Muscle of back (tissue), 13 donors: ENCODE measurements at places on chromosomes 12 and 14. TPM values are rescaled to one million over a fixed set of nuclear protein-coding genes. Genes with fewer than 3 reads are reported as not detected.
A peak's percentile ranks its signal among the peaks of the same experiment; 100 is the strongest.

Gene RNF212B
- polyA plus RNA-seq = 0.28 TPM

Gene TMEM30B
- 4.0 TPM for polyA plus RNA-seq

Gene CHURC1
- polyA plus RNA-seq = 41.4 TPM

GRCh38 chr12:46963977-46964971 lies 115.1 kb upstream of the PCED1B start:
- DNase-seq = peak; percentile 62

GRCh38 chr14:34036319-34036766 lies 85.5 kb upstream of the EGLN3 start:
- DNase-seq = no peak

DNA sequence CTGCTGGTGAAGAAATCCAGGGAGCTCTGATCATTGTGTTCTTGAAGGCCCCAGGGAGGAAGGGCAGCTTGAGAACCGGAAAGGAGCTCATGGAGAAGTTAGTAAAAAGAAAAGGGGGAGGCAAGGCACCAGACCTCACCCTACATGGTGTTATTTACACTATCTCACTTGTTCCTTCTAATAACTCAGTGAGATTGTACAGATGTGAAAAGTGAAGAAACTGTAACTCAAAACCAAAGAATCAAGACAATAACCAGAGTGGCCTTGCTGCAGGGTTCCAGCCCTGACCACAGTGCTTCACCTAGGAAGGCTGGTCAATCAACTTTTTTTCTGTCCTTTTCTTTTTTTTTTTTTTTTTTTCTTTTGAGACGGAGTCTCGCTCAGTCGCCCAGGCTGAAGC lies 353.6 kb downstream of the TMTC2 start:
- DNase-seq = no peak

Gene DYNLL1
- polyA plus RNA-seq = 355 TPM

Gene KIF5A
- polyA plus RNA-seq = 0.46 TPM

Gene P2RX7
- polyA plus RNA-seq = 1.5 TPM

- DNase-seq = no peak
These were observed 1.4 kb downstream of the HSP90AA1 start for GRCh38 chr14:102085488-102085887.

Gene SLC38A1
- 42.3 TPM for polyA plus RNA-seq

GRCh38 chr12:94812345-94812744 lies 162.0 kb upstream of the TMCC3 start:
- DNase-seq = no peak

- DNase-seq = no peak
These were observed 168.0 kb upstream of the RTL1 start for GRCh38 chr14:101071493-101071906.

Gene RASSF8
- polyA plus RNA-seq = 49.3 TPM

Gene WNT1
- polyA plus RNA-seq = not detected

Gene PXN
- 145 TPM for polyA plus RNA-seq

DNA sequence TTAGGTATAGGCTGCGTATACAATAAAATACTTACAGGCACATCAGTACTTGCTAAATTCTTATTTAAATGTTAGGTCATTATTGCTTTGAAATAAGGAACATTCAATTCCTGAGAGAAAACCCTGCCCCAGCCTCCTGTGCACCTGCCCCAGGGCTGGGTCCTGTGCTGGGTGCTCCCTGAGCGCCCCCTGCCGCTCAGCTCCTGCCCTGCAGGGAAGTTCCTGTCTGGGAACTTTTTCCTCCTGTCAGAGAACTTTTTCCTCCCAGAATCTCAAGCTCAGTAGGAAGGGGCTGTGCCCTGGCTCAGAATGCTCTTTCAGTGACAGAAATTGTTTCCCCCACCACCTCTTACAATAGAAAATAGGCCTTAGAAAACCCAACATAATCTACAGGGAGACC lies 751.1 kb downstream of the TMEM121 start:
- no peak for DNase-seq

Gene TEAD4
- 89.3 TPM for polyA plus RNA-seq

- no peak for DNase-seq
These were observed 8.0 kb upstream of the HIP1R start for GRCh38 chr12:122827258-122827657.

DNA sequence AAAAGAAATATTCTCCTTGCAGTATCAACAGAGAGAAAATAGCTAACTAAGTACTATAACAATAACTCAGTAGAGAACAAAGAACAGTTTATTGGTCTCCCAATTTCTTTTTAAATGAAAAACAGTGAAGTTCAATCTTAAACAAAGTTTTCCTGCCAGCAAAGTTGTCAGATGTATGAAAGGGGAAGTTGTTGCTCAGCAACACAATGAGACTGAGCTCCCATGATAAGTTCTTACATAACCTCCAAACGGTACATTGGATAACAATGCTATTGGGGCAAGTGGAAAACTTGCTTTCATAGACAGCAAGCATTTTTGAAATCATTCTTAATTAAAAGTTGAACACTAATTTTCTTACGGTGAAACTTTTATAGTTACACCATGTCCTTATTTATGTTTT lies 94.9 kb downstream of the ALG10B start:
- no peak for DNase-seq

- DNase-seq = peak; percentile 58
These were observed 752 bp downstream of the PRICKLE1 start for GRCh38 chr12:42588524-42589464.

DNA sequence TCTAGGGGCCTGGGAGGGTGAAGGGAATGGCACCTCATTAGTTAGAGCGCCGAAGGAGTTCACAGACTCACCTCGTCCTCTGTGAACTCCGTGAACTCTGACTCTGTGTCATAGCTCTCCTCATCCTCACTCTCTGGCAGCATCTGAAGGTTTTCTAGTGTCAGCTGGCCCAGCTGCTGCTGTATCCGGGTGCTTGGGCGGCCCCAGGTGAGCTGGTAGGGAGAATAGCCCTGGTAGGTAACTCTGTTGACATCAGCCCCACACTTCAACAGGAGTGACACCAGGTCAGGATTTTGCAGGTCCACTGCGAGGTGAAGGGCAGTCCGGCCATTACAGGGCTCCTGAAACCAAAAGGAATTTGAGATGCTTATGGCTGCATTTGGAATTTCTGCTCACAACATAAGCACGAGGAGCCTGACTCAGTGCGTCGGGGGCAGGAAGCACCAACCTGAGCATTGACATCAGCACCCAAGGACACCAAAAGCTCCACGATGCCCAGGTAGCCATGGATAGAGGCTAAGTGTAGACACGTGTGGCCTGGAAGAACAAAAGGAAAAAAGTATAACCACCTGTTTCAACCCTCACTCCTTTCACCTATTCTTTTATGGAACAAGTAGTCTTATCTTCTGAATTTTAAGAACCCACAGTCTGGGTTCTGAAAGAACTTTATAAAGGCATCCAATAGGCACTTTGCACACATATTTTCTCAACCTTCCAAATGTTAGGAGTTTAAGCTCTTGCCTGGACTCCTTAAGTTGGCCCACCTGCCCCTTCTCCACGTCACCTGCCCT lies 2.0 kb downstream of the NFKBIA start:
- DNase-seq = no peak

- no peak for DNase-seq
These were observed 114.6 kb upstream of the PLXNC1 start for GRCh38 chr12:94033784-94034183.

- no peak for DNase-seq
These were observed 38.1 kb upstream of the GARIN2 start for GRCh38 chr14:67151082-67151666.

DNA sequence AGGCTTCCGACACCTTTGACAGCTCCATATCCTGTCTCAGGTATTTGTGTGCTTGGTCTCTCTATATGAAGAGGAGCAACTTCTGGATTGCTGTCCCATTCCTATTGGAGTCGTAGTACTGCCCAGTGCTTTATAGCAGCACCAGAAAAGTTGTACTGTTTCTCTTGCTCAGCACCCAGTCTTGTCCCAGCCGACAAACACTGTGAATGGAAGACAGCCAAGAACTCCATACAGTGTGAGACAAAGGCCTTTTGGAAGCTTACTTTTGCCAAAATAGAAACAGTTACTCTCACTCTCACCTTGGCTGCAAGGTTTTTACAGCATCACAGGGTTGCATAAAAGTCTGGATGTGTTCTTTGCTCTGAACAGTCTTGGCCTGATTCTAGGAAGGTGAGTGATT lies 105.3 kb downstream of the TGFB3 start:
- DNase-seq = no peak

DNA sequence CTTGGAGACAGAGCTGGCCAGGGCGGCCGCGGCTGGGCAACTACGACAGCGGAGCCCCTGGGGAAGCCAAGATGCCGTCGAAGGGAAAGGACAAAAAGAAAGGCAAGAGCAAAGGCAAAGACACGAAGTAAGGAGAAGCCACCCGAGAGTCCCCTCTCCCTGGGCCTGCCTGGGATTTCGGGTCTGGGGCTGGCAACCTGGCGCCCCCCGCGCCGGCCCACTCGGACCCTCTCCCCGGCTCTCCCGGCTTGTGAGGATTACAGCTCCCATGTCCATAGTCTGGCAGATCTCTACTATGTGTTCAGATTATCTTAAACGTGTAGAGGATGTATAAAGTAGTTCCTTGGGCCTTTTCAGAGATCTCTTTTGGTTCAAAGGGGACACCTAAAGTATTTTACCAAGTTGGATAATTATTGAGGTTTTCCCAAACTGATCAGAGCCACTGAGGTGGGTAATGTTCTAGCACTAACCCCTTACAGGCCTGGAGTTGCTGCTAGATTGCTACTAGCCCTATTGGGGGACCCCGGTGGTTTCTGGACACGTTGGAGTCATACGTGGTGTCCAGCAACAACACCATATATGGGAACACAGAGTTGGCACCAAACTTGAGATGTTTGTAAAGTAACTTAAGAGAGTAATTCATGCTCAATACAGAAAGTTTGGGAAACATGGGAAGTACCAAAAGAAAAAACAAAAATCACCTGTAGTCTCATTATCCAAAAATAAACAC lies 424 bp downstream of the BBOF1 start:
- peak; percentile 18 for DNase-seq

Gene TAS2R42
- not detected for polyA plus RNA-seq

DNA sequence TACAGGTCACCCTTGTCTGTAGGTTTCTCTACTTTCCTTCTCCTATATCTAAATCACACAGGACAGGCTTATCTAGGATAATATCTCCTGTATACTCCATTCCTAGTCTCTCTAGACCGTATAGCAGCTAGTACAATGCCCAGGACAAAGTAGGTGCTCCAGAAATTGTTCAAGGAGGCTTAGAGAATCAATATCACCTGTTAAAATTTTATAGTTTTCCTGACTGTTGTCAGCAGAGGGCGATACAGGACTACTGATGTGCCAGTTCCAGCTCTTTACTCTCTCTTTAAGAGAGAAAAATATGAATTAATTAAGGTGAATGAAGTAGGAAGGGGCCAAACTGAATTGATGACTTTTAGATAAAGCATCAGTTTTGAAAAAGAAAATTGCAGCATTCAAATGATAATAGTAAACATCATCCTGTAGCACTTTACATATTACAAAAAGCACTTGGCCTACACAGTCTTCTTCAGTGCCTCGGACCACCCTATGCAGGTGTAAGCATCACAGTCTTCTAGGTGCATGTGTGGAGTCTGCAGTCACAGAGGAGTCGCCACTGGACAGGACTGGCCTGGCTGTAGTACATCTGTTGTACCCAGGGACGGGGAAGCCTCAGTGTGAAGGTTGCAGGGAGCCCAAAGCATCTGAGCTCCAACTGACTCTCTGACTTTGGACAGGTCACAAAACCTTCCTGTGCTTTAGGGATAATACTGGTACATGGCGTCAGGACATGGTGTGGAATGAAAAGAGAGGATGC lies 61.9 kb upstream of the MAX start:
- DNase-seq = peak; percentile 47

- DNase-seq = no peak
These were observed 26.5 kb downstream of the GPR68 start for GRCh38 chr14:91218014-91218413.
